Left kidney (tissue), 8 donors: ENCODE measurements at places on chromosomes 3 and 15. TPM values are rescaled to one million over a fixed set of nuclear protein-coding genes. Genes with fewer than 3 reads are reported as not detected.

DNA sequence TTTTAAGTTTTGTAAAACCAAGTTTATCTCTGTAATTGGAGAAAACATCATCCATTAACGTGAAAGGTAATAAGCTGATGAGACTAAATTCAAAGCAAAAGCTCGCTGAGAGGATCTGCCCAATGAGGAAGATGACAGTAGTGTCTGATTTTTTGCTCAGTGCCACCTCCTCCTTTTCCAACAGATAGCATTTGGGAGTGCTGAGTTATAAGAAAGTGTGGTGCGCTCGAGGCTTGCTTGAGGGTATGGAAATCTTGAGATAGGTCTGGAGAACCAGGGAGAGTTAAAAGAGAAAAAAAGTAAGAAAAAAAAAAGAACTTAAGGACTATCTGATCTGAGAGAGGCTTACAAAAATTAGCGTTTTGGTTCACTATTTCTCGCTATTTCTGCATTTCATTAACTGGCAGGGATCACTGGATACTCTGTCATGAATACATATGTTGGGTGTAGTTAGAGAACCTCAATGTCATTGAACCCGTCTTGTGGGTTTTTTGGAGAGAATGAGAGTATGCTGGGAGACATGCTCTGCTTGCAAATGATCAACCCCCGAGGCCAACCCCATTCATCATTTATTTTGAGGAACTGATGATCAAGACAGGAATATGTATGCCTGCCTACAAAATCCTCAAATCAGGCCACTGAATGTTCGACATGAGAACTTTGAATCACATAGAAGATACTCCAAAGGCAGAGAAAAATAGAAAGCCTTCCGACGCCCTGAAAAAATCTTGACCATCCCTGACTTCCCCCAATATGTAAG lies 973 bp upstream of the USP13 start:
- DNase-seq, result no peak

GRCh38 chr15:48617619-48618018 lies 27.9 kb downstream of the FBN1 start:
- DNase-seq, result peak; percentile 22

- DNase-seq, result no peak
Measured at GRCh38 chr3:131714585-131715220, 211.9 kb upstream of the MRPL3 start.

DNA sequence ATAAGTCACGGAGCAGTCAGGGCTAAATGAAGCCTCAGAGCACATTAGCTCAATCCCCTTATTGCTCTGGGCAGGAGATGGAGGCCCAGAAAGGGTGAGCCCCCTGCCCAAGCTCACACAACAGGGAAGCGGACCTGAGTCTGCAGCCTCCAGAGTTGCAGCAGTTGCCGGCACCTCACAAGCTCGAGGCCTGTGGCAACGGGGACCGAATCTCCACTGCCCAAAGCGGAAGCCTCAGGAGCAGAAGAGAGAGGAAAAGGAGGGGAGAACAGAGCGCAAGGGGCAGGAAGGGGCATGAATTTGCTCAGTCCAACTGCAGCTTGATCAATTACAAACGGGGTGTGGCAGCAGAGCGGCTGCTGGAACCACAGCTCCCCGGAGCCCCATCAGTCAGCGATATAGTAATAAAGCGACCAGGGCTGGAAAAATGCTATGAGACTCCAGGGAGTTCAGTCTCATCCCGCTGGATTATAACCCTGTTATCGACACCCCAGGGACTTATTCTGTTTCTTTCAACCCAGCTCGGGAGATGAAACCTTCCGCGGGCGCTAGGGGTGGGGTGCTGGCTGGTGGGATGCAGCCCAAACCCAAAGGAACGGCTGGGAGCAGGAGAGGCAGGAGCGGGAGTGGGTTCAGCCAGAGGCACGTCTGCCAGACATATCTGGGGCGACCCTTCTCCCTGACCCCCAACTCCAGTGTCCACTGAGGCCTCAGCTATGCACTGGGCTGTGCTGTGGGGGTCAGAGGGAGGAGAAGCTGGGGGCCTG lies 219.7 kb upstream of the LINGO1 start:
- DNase-seq, result no peak

DNA sequence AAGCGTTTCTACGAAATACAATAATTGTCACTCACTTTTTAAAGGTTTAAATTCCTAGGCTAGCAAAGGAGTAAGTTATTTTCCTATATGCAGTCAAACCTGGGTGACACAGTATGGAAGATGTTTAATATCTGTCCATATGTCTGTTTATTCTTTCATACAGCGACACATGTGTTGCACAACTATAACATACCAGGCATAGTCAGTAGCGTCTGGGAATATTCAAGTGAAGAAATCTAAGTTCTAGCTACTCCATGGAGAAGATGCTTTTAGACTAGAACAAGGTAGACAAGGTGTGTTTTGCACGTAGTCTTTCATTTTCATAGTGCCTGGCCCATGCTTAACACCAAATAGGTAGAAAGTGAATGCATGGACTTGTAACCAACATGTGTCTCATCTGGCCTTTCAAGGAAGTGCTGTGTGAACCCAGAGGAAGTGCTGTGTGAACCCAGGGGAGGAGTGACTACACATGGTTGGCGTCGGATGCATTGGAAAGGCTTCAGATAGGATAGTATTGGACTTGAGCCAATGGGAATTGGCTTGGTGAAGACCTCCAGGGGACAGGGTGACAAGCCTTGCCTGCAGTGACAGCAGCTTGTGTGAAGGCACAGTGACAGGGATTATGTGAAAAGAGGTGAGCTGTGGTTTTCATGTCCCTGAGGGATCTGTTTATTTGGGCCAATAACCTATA lies 267.0 kb downstream of the PTPRG start:
- no peak for DNase-seq

TMEM207 gene
- 18.1 TPM for polyA plus RNA-seq

ZBBX gene
- 5.7 TPM for polyA plus RNA-seq

FAM107A gene
- polyA plus RNA-seq, result 4.2 TPM

CLDN18 gene
- polyA plus RNA-seq, result 2.7 TPM

PLAAT1 gene
- 3.6 TPM for polyA plus RNA-seq
